ENCODE measurements at places on chromosomes 3 and 15.

DNA sequence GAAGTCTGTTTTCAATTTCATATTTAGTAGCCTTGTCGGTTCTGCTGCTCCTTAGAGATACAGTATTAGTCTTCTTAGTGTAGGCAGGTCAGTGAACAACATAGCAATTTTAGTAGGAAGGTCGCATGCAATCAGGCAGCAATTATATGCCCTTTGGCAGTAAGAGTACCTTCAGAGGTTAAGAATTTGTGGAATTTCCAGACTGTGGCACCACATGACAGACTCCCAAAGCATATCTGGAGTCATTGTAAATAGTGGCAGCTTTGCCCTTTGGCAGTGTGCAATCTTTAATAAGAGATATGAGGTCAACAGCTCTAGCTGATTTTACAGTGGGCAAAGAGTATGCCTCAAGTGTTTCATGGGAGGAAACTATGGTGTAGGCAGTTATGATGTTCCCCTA is 1532.5 kb upstream of the CADM2 start:
- no peak for DNase-seq

DNA sequence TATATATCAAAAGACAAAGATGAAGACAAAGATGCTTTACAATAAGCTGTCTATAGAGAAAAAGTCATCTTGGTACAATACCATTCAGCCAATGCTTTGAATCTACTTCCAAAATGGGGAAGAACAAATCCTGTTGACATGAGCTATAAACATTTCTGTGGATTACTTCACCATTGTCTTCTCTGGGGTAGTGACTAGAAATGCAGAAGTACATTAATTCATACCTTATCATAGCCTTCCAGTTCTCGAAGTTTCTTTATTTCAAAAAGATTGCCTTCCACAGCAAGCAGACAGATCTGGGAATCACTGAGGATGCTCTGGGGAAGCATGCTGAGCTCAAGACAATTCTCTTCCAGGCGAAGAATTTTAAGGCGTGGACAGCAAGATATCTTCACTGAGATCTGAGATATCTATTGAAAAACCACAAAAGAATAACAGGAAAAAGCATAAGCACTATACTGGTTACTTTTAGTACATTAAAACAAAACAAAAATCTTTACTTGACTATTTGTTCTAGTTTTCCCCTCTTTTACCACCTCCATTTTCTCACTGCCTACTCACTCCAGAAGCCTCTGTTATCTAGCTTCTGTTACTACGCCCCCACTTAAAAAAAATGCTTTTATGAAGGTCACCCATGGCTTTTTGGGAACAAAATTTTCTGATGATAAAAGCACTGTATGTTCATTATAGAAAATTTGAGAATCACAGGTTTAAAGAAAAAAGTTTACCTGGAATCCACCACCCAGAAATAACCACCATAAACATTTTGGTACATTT is 3.6 kb downstream of the LRRC57 start:
- DNase-seq, result no peak

DNA sequence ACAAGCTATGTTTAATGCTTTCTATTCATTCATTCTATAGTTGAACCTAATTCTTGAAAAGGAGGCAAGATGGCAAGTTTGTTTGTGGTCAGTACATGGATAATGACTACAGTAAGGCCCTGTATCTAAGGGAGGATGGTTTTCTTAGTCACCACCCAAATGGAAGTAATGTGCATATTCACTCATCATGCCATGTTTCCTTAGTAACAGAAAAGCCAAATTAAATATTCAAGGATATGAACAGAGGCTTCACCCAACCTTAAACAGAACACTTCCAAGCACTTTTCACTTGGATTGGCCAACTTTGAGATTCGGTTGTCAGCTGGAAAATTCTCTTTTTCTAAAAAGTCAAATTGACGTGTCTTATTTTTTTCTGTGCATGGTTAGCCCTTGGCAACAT is 805.3 kb upstream of the LMCD1 start:
- DNase-seq, result no peak

GRCh38 chr3:127087441-127087840 is 104.5 kb downstream of the PLXNA1 start:
- DNase-seq, result no peak

DNA sequence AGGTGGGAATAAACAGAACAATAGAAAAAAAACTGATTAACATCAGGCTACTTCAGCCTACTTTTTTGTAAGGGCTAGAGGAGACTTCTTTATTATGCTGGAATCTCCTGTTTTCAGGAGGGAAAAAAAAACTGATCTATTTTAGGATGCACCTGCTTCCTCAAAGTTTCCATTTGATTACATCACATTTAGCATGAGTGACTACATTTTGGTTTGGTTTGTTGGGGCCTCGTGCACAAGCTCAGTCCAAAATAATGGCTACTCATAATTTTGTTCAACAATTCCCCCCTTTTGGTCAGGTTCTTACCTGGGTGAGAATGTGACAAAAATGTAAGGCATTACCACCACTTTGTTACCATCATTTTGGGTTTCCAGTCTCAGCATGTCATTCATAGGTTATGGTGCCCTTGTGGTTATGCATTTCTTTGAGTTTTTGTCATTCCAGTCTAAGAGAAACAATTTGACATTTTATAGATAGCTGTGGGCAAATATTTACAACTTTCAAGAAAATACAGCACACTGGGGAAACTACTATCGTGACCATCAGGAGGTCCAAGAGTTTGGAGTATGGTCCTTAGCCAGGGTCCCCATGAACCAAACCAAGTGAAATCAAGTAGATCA is 93.6 kb upstream of the ATP11B start:
- no peak for DNase-seq

- no peak for DNase-seq
Measured at GRCh38 chr3:175336406-175337133, 477.4 kb downstream of the NAALADL2 start.

GRCh38 chr15:57218826-57219576 is 157.3 kb upstream of the CGNL1 start:
- no peak for DNase-seq

DNA sequence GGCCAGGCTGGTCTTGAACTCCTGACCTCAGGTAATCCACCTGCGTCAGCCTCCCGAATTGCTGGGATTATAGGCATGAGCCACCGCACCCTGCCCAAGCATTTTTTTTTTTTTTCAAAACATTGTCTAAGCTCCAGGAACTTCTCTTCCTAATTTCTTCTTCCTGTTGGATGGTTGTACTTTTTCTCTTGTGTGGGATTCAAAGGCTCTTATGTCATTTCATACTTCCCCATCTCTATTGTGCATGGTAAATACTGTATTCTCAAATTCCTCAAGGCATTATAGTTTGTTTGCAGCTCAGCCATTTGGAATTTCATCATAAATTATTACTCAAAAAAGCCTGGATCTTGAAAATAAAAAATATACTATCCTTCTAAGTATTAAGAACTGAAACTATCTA is 199.1 kb upstream of the GADL1 start:
- no peak for DNase-seq
